Choroid plexus epithelial cell (primary cell): ENCODE measurements at places on chromosomes 7 and 10.
A peak's percentile ranks its signal among the peaks of the same experiment; 100 is the strongest.

DNA sequence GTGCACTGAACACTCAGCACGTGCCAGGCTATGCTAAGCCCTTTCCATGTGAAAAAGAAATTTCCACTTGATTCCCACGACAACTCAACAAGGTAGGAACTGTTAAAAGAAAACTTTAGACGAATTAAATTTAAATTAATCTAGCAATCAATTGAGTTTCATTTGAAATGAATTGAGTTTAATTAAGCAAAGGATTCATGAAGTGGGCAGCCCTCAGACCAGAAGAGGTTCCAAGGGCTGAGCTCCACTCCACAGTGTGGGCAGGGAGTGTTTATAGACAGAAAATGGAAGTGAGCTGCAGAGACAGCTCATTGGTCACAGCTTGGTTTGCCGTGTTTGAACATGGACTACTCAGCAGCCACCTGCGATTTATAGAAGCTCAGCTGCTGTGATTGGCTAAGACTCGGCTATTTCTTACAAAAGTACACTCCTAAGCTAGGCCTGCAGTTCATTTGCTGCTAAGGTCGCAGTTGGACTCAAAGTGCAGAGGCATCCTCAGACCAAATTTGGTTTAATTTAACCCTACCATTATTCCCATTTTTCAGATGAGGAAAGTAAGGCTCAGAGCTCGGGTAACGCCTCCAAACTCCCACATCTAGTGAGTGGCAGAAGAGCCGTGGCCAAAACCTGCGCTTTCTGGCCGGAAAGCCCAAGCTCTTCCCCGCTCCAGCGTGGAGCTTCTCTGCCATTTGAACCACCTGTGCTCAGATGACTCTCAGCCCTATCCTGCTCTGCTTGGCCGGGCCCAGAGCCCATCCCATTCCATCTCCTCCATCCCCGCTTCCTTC lies 24.9 kb downstream of the CALML3 start:
- no peak for DNase-seq

DNA sequence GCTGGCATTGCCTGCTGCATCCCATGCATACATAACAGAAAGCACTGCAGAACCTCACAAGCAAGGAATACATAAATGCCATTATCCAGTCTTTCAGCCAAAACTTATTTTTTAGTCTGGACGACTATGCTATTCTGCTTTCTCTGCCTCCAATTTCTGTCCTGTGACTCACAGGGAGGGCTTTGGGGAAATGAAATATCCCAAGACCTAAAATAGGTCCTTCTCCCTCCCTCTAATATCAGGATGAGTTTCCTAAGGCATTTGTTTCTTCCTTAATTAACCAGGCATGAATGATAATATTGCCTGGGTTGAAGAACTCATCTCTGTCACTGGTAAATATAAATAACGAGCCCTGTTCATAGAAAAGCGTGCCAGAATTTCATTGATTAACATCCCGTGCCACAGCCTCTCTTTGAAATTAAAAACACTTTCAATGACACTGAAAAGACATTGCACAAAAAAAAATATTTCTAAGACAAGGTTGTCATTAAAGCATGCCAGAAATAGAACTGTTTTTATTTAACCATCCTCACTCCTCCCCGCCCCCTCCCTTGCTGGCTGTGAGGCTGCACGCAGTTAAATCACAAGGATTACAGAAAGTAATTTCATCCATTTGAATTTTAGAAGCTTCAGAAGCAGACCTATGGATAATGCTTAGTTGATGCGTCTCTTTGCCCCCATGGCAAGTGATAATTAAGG lies 103.0 kb upstream of the ANKRD1 start:
- no peak for DNase-seq

- no peak for DNase-seq
Observed at GRCh38 chr10:14498326-14498725, 167.6 kb upstream of the FRMD4A start.

DNA sequence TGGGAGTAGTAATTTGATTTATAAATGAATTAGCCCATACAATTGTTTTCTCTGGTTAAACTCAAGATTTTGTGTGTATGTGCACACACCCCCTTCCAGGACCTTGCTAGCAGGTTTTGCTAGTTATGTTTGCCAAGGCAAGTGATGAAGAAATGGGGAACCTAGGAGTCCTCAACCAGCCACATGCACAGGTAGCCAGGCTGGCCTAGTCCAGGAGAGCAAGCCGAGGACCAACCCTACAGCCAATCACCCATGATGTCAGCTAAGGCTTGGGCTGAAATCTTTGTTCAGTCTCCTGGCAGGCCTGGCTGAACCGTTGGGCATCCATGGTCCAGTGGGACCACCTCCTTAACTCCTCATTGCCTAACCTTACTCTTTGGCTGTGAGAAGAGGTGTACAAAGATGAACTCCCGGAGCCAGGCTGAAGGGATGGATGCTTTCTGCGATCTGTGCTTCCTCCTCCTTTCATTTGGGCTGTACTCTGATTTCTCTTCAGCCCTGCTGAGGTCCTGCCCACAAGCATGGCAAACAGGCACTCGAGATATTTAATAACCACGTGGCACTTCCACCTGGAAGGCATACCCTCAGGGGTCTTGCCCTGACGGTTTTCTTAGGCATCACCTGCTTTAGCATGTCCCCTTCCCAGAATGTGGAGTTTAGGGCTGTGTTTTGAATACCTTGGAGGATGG lies 22.1 kb downstream of the HNRNPA2B1 start:
- DNase-seq = no peak

- DNase-seq = no peak
Observed at GRCh38 chr7:97580205-97580604, 151.7 kb upstream of the TAC1 start.

- DNase-seq = peak; percentile 91
Observed at GRCh38 chr10:72688208-72688651, 3.7 kb upstream of the MCU start.

- no peak for DNase-seq
Observed at GRCh38 chr7:11005202-11005601, 31.5 kb downstream of the PHF14 start.

- DNase-seq = no peak
Observed at GRCh38 chr7:74025146-74025545, 2.8 kb upstream of the ELN start.

DNA sequence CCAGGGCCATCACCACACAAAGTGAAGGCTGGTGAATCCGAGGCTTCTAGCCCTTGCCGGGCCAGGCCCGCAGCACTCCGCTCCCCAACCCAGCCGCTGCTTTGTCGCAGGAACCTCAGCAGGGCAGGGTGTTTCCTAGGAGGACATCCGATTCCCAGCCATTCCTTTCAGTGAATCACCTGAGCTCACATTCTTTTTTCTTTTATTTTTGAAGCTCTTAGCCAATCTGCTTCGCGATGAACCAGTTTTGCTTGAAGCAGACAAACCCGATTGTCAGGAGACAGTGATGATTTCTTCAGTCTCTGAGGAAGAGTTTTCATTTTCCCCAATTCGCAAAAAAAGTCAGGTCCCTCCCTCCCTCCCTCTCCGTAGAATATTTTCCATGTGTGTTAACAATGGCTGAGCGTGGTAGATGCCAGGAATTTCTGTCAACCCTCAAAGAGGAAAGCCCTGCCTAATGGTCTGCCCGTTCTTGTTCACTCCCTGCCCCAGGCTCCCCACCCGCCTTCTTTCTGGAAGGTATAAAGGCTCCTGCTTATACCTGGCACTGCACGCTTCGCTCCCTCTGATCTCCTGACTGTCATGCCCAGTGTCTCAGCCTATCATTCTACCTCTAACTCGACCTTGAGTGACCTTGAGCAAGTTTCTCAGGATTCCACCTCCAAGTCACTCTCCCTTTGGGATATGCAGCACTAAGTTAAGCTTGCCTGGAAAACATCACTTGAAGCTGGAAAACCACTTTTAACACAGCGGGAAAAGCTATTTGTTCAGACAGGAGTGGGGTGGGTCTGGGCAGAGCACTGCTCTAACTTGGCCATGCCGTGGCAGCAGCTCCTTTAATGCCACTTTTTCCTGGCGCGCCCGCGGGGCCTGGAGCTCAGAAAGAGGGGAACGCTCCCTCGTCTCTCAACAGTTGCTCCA lies 35.1 kb downstream of the EGFR start:
- DNase-seq = no peak
